ENCODE measurements at places on chromosomes 16 and 17.

DNA sequence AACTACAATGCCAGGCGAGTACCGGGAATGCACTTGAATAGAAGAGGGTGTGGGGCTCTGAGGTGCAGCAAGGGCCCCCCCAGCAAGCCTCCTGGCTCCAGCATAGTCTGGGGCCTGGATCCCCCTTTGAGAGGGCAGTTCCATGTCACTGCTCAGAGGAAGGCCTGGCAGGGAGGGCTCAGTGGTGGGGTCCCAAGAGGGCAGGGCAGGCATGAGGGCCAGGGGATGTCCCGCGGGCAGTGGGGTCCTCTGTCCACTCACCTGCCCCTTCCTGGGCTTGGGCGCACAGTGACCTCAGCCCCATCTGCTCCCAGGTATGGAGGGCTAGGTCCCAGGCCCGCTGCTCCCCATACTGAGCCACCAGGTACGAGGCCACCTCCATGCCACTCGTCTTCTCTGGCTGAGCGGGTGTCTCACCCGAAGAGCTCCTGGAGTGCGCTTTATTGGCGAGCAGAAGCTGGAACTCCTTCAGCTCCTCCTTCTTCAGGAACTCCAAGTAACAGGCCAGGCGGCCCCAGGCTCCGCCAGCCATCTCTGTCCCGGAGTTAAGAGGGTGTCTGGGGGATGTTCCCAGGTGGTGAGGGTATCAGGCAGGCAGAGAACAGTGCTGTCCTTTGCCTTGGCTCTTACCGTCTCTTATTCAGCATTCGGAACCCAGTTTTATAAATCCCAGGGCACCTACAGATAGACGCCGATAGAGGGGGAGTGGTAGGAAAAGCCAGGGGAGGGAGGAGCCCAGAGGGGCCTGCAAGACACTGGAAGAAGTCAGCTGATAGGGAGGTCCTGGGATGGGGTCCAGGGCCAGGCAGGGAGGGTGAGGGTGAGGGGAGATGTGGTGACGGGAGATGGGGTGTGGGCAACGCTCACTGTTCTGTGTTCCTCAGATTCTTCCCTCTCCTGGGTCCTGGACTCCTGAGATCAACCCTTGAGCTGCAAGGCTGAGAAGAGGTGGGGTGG is 605 bp downstream of the NLRP1 start:
- no peak for DNase-seq

DNA sequence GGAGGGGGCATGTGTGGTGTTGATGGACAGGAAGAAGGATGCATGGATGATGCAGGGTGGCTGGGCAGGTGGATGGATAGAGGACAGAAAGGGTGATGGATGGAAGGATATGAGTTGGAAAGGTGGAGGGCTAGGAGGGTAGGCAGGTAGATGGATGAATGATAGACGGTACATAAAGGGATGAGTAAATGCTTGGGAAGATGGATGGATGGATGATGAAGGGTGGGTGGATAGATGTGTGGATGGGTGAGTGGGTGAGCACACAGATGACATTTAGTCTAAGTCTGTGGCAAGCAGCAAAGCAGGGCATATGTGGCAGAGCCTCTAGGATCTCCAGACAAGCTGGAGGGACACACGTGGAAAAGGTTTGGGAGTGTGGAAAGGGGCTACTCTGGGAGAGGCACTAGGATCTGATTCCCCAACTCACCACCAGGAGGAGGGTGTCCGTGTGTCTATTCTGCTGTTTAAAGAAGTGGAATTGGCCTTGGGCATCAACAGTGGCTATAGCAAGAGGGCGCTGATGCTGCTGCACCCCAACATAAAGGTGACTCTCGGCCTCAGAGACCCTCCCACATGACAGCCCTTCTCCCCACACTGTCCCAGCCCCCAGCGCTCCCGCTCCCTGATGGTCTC is 8.2 kb downstream of the PLD2 start:
- no peak for DNase-seq

DNA sequence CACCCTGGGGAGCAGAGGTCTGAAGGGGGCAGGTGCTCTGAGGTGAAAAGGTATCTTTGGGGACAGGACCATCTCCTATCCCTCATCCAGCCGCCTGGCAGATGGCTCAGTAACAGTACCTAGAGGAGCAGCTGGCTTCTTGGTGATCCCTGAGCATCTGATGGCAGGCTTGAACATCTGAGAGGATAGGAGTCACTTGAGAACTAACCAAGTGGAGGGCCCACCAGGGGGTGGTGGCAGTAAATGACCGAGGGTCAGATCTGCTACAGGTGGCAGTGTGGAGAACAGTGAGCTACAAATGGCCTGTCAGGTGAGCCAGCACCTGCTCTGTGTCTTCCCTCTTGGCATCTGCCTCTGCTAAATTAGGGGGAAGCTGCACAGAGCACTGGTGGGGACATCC is 13.8 kb downstream of the HROB start:
- DNase-seq = no peak

GRCh38 chr17:46726206-46726605 is 92.3 kb downstream of the WNT3 start:
- no peak for DNase-seq

DNA sequence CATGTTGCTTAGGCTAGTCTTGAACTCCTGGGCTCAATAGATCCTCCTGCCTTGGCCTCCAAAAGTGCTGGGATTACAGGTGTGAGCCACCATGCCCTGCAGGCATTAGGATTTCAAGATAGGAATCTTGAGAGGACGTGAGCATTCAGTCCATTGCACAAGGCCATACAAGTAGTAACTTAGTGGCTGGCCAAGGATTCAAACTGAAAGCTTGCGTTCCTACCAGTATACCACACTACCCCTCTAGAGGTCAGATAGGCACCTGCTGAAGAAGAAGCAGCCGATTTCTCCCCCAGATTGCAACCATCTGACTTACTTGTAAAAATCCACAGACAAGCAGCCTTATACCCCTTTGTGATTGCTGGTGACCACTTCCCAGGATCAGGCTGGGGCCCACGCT is 80.9 kb downstream of the CACNG3 start:
- DNase-seq = no peak

- DNase-seq = no peak
Measured at GRCh38 chr16:81483064-81483969, 38.7 kb downstream of the CMIP start.

- DNase-seq = no peak
Measured at GRCh38 chr17:72572604-72573491, 452.0 kb downstream of the SOX9 start.

GRCh38 chr16:85637808-85638647 is 24.9 kb downstream of the GSE1 start:
- no peak for DNase-seq

GRCh38 chr16:2078691-2079090 is 30.9 kb downstream of the TSC2 start:
- DNase-seq = no peak

DNA sequence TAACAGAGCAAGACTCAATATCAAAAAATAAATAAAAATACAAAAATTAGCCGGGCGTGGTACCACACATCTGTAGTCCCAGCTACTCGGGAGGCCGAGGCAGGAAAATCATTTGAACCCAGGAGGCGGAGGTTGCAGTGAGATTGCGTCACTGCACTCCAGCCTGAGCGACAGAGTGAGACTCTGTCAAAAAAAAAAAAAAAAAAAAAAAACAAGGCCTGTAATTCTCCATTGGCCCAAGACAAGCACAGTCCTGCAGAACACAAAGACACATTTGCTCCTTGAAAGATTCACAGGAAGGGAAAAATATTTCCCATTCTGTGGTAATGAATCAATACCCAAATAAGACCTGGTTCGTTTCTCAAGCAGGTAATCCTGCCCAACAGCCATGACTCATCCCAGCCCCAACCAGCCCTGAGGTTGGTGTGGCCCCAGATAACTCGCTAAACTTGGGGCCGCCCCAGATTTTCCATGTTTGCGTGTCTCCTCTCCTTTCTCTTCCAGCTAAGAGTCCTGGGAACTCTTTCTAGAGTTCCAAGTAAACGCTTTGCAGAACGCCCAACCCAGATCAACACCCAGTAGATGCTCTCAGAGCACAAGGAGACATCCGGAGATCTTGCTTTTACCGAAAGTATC is 40.3 kb upstream of the SNN start:
- no peak for DNase-seq

DNA sequence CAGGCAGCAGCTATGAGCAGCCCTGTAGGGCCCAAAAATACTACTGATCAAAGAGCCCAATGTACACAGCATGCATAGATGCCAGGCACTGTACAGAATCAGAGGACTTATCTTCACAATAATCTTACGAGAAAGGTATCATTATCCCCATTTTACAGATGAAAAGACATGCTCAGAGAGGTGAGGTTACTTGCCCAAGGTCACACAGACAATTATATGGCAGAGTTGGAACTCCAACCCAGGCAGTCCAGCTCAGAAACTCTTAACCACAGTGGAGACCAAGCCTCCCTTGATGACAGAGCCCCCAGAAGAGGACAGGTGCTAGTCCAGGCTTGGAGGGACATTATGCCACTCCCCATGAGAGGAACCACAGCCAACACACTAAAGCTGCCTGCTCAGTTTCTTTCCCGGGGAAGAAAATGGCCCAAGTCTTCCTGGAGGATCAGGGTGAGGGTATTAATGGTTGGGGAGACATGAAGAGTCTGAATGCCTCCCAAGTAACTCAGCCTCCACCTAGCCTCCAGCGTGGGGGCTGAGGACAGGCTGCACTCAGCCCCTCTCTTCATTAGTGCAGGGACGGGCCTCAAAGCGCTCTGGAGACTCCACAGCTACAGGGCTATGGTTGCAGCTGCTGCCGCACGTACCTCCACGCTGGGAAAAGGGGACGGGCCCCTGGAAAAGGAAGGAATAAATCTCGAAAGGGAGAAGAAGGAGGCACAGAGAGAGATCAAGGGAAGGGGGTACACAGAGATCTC is 826 bp downstream of the UNC119 start:
- DNase-seq = no peak

- peak; percentile 40 for DNase-seq
Measured at GRCh38 chr16:48353565-48354163, 31.5 kb downstream of the SIAH1 start.

DNA sequence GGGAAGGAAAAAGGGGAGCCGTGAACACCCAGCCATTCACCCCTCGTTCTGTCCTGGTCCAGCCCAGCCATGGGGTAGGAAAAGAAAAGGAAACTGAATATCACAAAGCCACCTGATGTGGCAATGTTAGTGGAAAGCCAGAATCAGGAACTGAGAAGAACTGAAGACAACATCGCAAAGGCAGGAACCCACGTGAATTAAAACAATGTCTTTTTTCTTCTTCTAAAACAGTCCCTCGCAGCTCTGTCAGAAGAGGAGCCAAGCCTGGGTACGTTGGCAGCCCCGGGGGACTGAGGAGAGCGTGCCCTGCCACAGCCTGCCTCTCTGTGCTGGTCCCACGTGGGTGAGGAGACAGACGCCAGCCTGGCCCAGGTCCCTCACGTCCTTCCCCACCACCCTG is 55.0 kb downstream of the ZNF423 start:
- no peak for DNase-seq

- no peak for DNase-seq
Measured at GRCh38 chr17:3924512-3925350, 8.5 kb upstream of the P2RX1 start.

DNA sequence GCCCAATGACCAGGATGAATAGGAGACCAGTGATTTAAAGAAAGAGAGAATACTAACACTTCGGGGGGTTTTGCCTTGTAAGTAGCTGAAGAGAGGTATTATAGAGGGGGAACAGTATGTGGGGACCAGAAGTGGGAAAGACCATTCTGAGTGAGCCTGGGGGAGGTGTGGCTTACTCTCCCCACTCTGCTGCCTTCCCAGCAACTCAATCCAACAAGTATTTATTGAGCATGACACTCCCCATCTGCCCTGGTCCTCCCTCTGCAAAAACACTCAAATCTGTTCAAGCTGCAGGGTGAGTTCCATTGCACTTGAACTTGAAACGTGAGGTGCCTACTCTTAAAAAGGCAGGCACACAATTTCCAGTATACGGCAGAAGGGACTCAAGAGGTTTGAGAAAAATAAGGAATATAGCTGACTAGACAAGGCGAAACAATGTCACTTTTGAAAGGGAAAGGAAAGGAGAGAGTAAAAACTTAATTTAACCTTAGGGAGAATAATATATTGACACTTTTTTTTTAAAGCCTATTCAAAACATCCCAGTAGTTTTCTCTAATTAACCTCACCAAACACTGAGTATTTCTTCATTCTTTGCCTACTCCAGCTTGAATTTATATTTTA is 8.2 kb downstream of the FAM117A start:
- DNase-seq = no peak

DNA sequence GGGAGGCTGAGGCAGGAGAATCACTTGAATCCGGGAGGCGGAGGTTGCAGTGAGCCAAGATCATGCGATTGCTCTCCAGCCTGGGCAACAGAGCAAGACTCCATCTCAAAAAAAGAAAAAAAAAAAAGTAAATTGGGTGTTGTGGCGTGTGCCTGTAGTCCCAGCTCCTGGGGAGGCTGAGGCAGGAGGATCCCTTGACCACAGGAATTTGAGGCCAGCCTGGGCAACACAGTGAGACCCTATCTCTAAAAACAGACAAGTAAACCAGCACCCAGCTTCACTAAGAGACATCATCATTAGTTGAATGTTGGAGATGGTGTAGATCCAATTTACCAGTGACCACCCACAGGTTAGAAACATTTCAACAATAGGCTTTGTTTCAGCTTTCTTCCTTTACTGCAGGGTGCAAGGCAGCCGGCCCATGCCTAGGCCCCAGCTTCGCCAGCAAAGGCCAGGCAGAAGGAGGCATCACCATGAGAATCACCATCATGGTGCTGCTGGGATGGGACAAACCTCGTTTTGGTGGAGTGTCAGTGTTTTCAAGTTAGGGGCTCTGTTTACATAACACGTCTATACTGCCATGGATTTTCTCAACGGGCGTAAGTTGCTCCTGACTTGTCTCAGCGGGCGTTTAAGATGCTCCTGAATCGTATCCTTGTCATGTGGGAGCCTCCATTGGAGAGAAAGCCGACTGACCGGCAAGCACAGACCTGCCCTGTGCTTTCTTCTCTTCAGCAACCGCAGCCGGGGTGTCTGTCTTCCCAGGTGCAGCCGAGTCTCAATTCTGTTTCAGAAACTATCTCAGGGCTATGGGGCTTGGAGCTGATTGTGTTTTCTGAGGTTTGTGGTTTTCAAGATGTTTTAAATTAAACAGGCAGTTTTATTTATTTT is 7.3 kb downstream of the TCF25 start:
- no peak for DNase-seq

GRCh38 chr16:49580751-49581303 is 207.2 kb downstream of the C16orf78 start:
- DNase-seq = no peak

DNA sequence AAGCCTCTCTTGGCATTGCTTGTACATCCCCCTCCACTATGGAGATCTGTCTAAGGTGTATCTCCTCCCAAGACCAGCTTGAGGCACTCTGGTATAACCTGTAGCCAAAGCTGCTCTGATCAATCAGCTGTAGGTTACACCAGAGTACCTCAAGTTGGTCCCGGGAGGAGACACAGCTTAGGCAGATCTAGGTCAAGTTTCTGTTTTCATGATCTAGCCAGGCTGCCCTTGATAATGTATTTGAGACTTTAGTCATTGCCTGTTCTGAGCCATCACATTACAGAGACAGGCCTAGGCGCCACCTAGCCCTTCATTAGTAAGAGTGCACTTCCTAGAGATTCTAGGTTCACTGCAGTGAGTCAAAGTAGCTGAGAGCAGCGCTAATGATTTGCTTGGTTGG is 31.4 kb downstream of the ASGR1 start:
- DNase-seq = no peak

GRCh38 chr16:16790597-16790996 is 411.7 kb downstream of the NPIPA7 start:
- DNase-seq = no peak

- DNase-seq = no peak
Measured at GRCh38 chr16:64185954-64186353, 935.9 kb downstream of the CDH11 start.

- DNase-seq = peak; percentile 76
Measured at GRCh38 chr17:2054512-2055291, at the start of gene HIC1. TSS of gene HIC1 (plus strand) at chr17:2055103. CDS start at chr17:2056691, 1,588 bp downstream.

GRCh38 chr16:81836279-81837054 is 57.4 kb downstream of the PLCG2 start:
- DNase-seq = no peak

Data from stimulated activated CD4-positive, alpha-beta T cell treated with anti-CD3 and anti-CD28 coated beads, Interleukin-4, amount 100 ng/mL, for 4 hours (primary cell).